ENCODE measurements at places on chromosomes 4 and X.

DNA sequence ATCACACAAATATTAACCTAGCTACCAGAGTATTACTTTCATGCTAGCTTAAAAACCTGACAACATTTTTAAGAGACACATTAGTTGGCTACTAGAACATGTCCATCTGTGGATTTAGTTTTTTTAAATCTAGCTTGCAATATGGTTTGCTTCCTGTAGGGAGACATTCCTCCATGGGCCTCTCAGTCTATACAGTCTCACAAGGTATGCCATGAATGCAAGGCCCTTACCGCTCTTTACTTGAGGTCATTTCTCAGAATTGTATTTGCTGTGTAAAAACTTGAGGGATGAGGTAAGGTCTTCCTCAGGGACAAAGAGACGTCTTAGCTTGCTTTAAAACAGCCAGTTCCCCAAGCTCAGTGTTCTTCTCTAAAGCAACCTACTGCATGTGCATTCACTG is 26.9 kb downstream of the UBA6 start:
- no peak for DNase-seq

GRCh38 chr4:21710179-21710835 is 238.3 kb downstream of the KCNIP4 start:
- no peak for DNase-seq

DNA sequence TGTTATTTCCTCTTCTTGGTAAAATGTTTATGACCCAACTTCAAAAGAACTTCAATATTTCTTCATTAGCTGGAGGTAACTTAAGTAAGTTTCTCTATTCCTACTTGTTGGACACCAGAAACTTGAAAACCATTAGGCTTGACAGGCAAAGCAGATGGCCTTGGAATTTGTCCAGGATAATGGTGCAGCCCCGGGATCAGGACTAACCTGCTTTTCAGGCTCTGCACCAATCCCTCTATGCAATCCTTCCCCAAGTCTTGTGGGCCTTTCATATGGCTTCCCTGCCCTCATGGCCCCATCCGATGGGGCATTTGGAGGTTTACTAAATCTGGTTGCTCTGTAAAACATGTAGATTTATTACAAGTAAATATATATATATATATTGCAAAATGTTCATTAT is 68.5 kb downstream of the SPINK2 start:
- DNase-seq = no peak

- DNase-seq = no peak
Measured at GRCh38 chr4:163042306-163042705, 124.4 kb downstream of the NAF1 start.

DNA sequence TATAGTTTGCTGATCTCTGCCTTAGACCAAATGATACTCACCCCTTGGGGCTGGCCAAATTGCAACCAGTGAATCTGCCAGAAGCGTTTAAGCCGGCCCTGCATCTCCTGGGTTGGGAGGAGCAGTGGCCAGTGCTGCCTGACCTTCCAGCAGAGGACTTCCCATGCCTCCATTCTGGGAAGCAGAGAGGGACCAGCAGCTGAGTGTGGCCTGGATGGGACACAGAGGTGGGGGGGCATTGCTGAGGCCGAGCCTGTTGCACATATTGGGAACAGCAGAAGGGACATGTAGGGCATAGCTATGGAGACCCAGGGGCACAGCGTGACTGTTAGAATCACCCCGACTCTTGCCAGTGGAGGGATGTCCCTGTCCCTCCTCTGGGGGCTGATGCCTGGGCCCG is 93.3 kb downstream of the CPZ start:
- DNase-seq = no peak

DNA sequence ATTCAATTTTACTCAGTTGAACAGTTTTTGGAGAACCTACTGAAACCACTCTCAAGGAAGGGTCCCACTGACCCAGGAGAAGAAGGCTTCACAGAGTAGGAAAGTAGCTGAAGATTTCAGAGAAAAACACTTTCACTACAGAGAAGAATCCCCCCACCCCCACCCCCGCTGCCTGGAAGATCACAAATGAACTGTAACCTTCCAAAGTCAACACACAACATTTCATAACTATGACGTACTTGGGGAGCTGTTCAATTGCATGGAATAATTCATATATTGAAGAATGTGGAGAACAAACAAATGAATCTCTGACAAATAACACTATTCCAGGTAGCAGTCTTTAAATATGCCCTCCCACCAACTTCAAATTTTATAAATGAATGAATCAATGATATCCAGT is 86.1 kb upstream of the STS start:
- DNase-seq = no peak

- DNase-seq = no peak
Measured at GRCh38 chrX:69150281-69150960, 14.8 kb downstream of the PJA1 start.

DNA sequence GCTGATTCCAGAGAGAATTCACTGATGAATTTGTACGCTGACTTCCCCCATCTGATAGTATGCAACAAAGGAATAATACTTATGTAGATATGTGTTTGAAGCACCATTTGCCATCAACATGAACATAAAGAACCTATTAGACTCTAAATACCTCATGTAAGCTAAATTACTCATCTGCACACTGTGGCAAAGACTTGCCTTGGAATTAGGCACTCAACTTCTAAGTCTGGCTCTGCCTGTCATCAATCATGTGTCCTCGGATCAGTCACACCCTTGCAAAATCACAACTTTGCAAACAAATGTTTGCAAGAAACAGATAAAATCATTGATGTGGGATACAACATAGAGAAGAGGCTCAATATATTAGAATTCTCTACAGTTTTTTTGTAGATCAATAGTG is 169.9 kb upstream of the LDB2 start:
- DNase-seq = no peak

GRCh38 chrX:109966246-109966645 is 36.7 kb upstream of the TMEM164 start:
- DNase-seq = no peak

DNA sequence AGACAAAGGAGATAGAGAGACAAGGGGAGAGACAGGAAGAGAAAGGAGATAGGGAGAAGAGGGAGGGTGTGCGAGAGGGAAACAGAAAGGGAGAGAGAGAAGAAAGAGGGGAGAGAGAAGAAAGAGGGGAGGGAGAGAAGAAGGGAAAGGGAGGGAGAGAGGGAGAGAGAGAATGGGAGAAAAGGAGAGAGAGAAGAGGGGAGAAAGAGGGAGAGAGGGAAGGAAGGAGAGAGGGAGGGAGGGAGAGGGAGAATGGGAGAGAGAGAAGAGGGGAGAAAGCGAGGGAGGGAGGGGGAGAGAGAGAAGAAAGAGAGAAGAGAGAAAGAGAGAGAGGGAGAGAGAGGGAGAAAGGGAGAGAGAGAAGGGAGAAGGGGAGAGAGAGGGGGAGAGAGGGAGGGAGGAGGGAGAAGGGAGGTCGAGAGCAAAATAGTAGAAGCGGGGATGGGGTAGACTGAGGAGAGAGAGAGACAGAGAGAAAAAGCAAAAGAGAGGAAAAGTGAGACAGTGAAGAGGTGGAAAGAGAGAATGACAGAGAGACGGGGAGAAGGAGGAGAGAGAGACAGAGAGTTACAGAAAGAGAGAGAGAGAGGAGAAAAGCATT is 218.2 kb downstream of the DHRSX start:
- no peak for DNase-seq

DNA sequence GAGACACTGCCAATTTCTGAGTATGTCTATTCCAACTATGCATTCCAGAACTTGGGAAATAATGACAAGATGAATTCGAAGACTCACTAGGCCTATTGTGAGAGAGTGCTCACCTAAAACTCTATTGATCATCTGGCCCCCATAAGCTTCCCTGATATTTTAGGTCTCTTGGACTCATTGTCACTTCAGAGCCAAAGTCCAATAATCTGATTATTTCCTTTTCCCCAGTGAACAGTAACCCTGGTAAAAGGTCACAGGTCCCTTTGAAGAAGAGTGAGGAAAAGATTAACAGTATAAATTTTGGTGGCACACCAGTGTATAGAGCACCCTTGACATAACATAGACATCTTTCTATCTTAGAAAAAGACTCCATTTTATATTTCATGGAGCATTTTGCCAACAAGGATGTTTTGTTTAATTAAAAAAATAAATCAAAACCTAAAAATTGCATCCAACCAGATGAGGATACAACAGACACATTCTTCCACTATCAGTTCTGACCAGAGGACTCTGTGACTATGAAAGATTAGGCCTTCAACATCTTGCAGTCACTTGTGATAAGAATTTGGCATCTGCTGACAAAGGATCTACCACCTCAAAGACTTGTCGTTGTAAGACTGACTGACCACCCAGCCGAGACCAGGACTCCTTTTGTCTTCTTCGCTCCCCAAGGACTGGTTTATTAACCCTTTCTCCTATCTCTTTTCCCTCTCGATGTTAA is 191.9 kb downstream of the MAB21L2 start:
- no peak for DNase-seq

GRCh38 chrX:116781926-116782325 is 319.1 kb upstream of the CT83 start:
- no peak for DNase-seq

DNA sequence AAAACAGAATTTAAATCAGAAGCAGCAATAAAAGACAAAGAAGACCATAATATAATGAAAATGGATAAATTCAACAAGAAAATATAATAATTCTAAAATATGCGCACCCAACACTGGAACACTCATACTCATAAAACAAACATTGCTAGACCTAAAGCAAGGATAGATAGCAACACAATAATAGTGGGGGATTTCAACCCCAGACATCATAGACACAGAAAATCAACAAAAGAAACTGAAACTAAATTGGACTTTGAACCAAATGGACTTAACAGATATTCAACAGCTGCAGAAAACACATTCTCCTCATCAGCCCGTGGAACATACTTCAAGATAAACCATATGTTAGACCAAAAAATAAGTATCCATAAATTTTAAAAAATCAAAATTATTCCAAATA is 1552.6 kb downstream of the C4orf33 start:
- DNase-seq = no peak

DNA sequence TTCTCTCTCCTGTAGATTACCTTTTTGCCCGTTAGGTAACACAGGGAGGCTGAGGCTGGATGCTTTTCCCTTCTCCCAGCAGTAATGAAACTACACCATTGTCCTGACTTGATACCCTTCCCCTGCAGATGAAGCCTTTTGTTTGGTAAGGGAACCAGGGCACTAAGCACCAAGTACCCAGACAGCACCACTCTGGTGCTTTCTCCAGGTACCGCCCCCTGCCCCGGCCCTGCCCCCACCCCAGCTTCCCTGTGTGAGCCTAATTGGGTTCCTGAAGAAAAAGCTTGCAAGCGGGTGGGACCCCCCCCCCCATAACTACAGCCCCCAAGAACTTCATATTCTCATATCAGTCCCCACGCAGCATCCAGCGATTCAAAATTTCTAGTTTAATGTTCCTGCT is 79.8 kb downstream of the JADE3 start:
- no peak for DNase-seq

DNA sequence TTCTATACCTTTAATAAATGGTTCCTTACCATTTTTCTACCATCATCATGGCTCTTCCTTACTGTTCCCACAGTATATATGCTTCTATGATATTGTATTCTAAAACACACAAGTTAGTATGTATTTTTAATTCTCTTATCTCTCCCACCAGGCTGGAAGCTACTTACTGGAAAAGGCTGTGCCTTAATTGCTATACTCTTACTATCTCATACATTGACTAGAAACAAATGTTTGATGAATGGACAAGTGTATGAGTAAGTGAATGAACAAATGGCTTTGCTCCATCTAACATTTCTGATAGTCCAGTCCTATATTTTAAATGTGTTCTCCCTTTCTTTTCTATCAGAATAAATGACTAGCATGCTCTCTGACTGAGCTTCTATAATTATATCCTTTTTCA is 320.8 kb upstream of the RASGEF1B start:
- no peak for DNase-seq
